IMR-90 (cell line): ENCODE measurements at places on chromosomes 11 and 22.

DNA sequence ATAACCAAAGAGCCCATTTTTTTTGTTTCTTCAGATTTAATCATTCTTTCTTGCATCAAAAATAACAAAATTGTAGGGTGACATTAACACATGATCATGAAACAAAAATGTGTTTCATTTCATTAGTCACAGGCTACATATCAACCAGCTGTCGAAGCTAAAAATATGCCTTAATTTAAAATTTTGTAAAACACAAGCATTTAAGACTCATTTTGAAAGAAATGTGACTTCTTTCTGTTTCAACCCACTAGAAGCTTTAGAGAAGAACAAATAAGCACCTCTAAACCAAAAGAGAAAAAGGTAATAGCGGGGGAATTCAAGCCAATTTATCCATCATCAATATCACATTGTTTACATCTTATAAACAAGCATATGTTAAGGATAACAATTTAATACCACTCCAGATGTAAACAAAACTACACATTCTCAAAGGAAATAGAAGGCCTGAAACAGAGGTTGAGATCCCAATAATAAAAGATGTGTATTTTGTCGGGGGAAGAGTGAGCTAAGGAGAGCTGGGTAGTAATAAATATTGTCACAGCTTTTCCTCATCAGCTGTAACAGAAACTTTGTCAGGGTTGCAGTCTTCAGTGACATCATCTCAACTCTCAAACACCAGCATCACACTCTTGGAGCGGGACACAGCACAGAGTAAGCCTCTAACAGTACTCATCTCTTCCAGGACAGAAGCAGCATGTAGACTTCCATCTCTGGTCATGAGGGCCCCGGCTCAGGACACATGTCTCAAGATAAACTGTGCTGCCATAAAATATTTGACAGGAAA, 42.0 kb downstream of the ALG9 start:
- DNase-seq = no peak

- peak; percentile 6 for DNase-seq
Observed at GRCh38 chr11:5891216-5891800, 1.7 kb upstream of the OR52E5 start.

DNA sequence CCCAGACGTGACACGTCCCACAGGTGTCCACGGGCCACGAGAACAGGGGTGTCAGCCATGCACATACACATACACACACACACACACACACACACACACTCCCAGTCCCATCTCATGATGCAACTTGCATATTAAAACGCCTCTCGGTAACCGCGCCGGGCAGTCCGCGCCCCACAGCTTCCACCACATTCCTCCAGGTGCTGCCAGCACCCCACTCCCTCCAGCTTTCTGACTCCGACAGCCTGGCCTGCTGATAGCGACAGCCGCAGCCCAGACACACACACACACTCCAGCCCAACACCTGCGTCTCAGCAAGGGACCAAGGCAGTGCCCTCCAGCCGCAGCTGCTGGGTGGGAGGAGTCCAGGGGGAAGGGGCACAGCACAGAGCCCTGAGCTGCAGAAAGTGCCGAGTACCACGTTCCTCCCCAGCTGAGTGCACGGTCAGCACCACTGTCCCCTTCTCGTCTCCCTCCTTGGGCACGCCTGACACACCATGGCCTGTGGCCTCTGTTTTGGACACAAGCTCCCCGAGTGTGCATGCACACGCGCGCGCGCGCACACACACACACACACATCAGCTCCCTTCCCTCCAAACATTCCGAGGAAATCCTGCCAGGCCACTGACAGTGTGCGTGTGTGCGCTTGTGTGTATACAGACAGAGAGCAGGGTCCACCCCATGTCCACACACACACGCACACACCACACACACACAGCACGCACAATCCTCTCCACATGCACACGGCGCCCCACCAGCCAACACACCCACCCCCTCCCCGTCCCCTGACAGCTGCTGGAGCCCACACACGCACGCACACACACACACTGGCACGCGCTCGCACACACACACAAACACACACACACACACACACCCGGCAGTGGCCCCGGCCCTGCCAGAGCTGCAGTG, 1.2 kb downstream of the ELFN2 start:
- DNase-seq = peak; percentile 45

DNA sequence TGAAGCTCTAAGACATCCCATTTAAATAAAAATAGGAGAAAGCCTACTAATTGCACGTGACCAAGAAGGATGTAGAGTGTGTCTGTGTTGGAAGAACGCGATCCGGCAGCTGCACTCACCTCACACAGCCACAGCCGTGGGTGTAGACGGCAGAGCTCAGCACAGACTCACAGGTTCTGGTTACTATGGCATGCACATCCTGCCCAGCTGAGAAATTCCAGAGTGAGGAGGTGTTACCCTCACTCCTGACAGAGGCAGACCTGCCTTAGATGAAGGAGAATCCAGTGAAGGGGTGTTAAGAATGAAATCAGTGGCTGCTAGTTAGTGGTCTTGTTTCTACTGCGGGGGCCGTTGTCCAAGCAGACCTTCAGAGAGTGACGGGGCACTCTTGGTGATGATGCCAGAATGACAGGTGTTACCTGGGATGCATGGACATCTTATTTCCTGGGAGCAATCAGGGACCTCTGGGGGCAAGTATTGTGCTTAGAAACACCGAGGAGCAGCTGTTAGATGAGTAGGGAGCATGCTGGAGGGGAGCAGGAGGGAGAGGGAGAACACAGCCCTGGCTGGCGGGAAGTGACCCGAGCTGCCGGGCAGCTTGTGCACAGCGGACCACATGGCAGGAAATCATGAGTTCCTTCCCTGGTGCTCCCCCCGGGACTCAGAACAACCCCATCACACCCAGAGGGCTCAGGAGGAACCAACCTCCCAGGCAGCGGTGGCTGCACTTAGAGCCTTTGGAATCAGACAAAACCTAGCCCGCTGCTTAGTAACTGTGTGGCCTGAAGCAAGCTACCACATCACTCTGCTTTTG, 12.3 kb downstream of the KCNJ5 start:
- peak; percentile 59 for DNase-seq

GRCh38 chr11:92782806-92783205, 186.6 kb upstream of the MTNR1B start:
- no peak for DNase-seq

- no peak for DNase-seq
Observed at GRCh38 chr11:29320196-29320595, 696.6 kb downstream of the KCNA4 start.

DNA sequence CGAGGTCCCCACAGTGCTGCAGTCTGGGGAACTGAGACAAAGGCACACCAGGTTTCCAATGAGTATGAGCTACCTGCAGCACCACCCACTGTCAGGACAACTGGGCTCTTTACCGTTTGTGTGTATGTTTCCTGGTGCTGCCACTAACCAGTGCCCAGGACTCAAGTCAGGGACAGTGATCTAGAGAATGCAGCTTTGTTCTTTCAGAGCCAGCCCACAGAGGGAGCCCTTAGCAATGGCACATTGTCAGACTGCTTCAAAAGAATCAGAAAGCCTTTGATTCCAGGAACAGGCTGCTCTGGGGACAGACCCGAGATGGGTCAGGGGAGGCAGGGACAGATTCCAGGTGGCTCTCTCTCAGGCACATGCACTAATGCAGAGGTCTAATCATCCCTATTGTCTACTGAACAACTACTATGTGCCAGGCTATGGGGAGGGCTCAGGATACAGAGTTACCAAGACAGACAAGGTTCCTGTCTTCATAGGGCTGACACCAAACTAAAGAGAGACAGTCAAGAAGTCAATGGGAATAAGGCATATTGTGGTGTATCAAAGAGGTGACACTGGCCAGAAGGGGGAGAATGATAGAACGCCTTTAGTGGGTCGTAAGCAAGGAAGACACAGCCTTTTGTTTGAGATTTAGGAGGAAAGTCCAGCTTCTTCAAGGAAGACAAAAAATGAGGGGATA, 103.7 kb downstream of the VPREB1 start:
- DNase-seq = no peak

- DNase-seq = no peak
Observed at GRCh38 chr11:3197878-3198528, 20.6 kb downstream of the MRGPRG start.

GRCh38 chr22:45421349-45422055, 8.0 kb downstream of the RIBC2 start:
- DNase-seq = no peak

- DNase-seq = no peak
Observed at GRCh38 chr11:66417000-66417399, 3.8 kb upstream of the NPAS4 start.

GRCh38 chr22:24189249-24190158, 8.2 kb downstream of the SUSD2 start:
- DNase-seq = peak; percentile 50

- peak; percentile 70 for DNase-seq
Observed at GRCh38 chr11:125874556-125875124, 12.8 kb upstream of the HYLS1 start.

- peak; percentile 23 for DNase-seq
Observed at GRCh38 chr22:21624120-21624879, 5.5 kb downstream of the YDJC start.

DNA sequence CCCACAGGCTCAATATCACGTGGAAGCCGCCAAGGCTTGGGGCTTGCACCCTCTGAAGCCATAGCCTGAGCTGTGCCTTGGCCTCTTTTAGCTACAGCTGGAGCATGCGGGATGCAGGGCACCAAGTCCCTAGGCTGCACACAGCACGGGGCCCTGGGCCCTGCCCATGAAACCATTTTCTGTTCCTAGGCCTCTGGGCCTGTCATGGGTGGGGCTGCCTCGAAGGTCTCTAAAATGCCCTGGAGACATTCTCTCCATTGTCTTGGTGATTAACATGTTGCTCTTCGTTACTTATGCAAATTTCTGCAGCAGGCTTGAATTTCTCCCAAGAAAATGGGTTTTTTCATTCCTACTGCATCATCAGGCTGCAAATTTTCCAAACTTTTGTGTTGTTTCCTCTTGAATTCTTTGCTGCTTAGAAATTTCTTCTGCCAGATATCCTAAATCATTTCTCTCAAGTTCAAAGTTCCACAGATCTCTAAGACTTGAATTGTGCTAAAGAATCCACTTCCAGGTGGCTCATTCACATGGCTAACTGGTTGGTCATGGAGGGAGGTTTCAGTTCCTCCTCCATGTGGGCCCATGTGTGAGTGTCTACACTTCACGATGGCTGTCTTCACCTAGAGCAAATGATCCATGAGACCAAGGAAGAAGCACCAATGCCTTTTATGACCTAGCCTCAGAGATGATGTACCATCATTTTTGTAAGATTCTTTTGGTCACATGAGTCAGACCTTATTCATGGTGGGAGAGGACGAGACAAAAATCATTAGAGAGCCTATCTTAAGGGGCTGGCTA, 7.4 kb upstream of the CREBZF start:
- DNase-seq = no peak

GRCh38 chr11:66322732-66323427, 6.0 kb upstream of the CD248 start:
- DNase-seq = no peak

GRCh38 chr22:45672564-45673481, 1.2 kb downstream of the ATXN10 start:
- no peak for DNase-seq

GRCh38 chr22:33737662-33738061, 182.6 kb downstream of the LARGE1 start:
- DNase-seq = no peak

GRCh38 chr22:50545522-50546325, at the start of gene KLHDC7B:
Gene KLHDC7B, plus strand, starts transcription at chr22:50545899. Its CDS starts 345 bp downstream, at chr22:50546244.
- DNase-seq = peak; percentile 35

DNA sequence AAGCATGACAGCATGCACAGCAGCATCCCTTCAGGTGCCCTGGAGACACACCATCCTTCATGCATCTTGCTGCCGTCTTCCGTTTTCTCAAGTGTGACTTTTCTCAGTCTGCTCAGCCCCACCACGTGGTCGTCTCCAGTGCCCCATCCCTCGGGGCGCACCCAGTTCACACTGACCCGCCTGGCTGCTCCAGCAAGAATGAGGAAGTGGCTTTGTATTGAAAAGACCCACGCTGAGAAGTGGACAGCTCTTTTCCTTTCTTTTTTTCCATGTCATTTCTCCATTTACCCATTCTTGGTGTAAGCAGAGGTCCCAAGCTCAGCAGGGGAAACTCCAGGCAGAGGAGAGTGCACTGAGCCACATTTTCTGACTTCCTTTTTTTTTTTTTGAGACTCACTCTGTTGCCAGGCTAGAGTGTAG, 14.5 kb downstream of the SERPINH1 start:
- DNase-seq = peak; percentile 63

- DNase-seq = no peak
Observed at GRCh38 chr11:110287537-110287936, 8.9 kb downstream of the RDX start.

DNA sequence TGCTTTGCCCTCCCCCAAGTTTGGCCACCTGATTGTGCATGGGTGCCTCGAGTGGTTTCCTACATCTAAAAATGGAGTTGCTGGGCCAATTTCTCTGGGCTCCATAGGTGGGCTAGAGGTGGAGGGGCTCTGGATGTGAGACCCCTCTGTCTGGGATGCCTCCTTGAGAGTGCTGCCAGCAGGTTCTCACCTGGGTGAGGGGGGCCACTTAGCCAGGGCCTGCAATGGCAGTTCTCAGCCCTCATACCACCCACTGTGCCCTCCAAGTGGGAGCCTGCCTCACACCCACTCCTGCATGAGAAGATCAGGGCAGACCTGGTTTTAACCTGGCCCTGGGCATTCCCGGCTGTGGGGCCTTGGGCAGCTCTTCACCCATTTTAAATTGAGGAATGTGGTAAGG, 83.9 kb downstream of the CABIN1 start:
- no peak for DNase-seq

GRCh38 chr22:26362471-26362870, 66.6 kb upstream of the ASPHD2 start:
- peak; percentile 6 for DNase-seq

GRCh38 chr11:63621071-63621470, 6.8 kb upstream of the PLAAT3 start:
- no peak for DNase-seq

DNA sequence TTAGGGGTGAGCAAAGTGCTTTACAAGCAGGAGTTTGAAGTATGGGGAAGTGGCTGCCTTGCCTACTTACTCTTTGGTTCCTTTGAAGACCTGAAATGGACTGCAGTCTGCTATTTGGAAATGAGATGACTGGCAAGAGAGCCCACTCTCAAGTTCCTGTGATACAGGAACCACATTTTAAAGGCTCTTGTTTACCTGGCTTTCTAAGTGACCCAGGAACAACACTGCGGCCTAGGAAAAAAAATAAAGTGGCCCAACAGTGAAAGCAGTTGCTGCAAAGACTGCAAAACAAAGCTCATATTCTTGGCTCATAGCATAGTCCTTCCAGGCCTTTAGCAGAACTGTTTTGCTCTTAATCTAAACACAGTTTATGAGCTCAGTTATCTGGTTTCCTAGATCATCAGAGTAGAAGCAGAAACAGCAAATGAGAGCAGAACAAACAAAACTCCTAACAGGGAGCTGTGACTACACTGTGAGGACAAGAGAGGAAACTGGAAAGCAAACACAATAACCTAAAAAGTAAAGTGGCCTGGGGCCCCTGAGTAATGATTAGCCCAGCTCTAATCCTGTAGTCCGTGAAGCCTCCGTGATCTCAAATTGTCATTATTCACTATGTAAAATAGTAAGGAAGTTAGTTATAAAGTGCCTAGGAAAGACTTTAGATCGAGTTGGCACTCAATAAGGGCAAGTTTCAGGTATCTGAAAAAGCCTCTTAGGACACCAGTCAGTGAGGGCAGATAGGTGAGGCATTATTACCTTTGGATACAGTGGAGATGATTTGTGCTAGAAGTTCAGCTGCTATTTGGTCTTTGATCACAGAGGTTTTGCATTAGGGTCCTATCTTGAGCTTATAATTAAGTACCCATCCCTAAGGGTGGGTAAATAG, 11.5 kb downstream of the CCDC117 start:
- DNase-seq = peak; percentile 52

GRCh38 chr11:46215208-46215931, 62.1 kb upstream of the CREB3L1 start:
- no peak for DNase-seq
